CD4-positive, alpha-beta memory T cell (primary cell): ENCODE measurements at places on chromosomes 1 and 21.

DNA sequence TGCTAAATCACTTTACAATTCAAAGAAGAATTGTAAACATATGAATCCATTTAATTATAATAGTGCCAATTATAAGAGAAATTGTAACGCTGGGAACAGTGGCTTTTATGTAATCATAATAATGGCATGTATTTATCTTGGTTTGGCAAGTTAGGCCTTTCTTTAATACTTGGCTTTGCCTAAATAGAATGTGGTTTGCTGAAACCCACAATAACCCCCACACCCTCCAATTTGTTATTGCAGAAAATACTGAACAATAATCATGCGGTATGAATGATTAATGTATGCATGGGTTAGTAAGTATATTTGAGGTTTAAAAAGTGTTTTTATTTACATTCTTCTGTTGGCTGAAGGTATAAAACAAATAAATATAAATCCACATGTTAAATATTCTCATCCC is 138.2 kb downstream of the NFIA start:
- DNase-seq = no peak

- DNase-seq = no peak
These were observed 7.5 kb downstream of the RBM15 start for GRCh38 chr1:110346690-110347089.

GRCh38 chr1:100028765-100029164 is 59.0 kb downstream of the SLC35A3 start:
- DNase-seq = peak; percentile 36

DNA sequence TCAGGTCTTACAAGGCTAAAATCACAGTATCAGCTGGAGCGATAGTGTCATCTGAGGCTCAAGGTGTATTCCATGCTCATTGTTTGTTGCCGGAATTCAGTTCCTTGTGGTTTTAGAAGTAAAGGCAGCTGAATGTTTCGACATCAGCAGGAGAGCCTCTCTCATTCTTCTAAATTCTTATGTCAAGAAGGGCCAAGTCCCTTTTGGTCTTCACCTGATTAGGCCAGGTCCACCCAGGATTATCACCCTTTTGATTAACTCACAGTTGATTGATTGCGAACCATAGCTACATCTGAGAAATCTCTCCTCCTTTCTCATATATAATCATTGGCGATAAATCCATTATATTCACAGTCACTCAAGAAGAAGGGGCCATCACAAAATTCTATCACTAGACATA is 806.7 kb upstream of the PRMT6 start:
- DNase-seq = no peak

GRCh38 chr1:84429231-84429630 is 30.9 kb downstream of the DNASE2B start:
- DNase-seq = no peak
